ENCODE measurements at places on chromosomes 16 and 17.

- no peak for DNase-seq
These were observed 613.7 kb downstream of the TMEM114 start for GRCh38 chr16:7976563-7976962.

DNA sequence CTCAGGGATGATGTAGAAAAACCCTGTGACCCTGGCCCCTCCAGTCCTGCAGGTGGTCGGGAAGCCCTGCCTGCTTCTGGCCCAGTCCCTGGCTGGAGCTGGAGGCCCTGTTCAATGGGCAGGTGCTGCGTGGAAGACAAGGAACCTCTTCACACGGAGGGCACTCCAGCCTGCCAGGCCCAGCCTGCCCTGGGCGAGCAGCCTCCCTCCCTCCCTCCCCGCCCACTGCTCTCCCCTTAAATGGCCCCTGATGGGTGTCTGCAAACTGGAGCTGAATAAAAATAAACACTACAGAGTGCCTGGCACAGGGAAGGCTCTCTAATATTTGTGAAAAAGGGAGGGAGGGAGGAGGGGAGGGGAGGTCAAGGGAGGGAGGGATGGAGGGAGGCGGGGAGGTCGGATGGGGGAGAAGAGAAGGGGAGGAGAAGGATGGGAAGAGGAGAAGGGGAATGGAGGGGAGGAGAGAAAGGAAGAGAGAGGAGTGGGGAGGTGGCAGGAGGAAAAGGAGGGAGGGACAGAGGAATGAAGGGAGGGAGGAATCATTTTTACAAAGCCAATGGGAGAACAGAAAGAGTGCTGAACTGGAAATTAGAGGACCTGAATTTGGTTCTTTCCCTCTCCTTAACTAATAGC lies 222.8 kb upstream of the TNRC6C start:
- DNase-seq: no peak

DNA sequence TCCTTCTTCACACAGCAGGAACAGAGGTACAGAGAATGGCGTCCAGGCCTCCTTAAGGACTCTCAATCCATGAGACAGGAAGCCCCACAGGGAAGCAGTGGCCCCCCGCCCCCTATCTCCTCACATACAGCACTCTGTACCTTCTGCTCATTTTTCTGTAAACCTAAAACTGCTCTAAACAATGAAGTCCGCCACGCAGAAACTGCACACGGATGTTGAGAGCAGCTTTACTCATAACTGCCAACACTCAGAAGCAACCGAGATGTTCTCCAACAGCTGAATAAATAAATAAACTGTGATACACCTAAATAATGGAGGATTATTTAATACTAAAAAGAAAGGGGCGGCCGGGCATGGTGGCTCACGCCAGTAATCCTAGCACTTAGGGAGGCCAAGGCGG lies 9.9 kb downstream of the TBC1D16 start:
- DNase-seq: no peak

GRCh38 chr17:57971572-57971971 lies 16.4 kb upstream of the CUEDC1 start:
- DNase-seq: no peak

GRCh38 chr16:17353561-17353960 lies 117.2 kb downstream of the XYLT1 start:
- DNase-seq: no peak

DNA sequence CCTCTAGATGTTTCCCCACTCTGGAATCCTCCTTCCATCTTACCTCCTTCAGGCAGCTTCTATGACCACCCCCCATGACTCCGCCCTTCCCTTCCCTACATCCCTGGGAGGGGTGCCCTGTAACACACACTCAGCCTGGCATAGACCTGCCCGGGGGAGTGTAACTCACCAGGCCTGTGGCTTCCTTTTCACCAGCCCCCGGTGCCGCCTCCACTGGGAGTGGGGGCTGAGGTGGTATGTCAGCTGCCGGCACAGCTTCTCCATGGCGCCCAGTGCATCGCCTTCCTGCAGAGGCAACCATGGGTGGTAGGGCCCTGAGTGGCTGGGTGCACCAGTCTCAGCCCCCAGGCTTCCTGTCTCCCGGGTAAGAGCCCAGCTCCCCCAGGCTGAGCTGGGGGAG lies 32.3 kb downstream of the TRPV2 start:
- no peak for DNase-seq

DNA sequence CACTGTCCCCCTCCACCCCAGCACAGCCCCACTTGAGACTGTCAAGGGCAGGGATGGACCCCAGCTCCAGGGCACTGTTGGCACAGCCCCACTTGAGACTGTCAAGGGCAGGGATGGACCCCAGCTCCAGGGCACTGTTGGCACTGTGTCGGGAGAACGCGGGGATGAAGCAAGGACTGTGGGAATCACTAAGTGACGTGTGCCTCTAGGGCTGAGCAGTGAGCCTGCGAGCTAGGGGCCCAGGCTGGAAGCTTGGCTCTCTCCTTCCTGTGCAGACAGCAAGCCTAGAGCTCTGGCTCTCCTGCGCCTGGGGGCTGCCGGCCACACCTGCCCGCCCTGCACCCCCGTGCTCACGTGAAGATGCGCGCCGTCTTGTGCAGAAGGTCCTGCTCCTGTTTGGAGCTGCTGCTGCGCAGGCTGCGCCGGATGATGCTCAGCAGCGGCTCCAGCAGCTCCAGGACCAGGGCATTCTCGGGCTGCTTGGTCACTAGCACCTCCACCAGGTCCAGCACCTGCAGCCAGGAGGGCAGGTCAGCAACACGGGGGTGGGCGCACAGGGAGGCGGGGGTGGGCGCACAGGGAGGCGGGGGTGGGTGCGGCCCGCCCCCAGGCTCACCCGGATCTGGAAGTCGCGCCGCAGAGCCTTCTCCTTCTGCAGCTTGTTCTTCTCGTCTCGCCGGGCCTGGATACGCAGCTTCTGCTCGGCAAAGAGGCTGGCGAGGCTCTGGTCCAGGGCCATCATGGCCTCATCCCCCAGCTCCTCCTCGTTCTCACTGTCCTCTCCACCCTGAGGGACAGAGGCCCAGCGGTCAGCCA lies 10.8 kb downstream of the MYBBP1A start:
- DNase-seq: no peak

- DNase-seq: no peak
These were observed 14.2 kb downstream of the ATXN1L start for GRCh38 chr16:71859762-71860521.

GRCh38 chr16:71927383-71927782 lies 32.1 kb downstream of the IST1 start:
- peak; percentile 83 for DNase-seq

- no peak for DNase-seq
These were observed 414.4 kb downstream of the UTP18 start for GRCh38 chr17:51674579-51675255.

DNA sequence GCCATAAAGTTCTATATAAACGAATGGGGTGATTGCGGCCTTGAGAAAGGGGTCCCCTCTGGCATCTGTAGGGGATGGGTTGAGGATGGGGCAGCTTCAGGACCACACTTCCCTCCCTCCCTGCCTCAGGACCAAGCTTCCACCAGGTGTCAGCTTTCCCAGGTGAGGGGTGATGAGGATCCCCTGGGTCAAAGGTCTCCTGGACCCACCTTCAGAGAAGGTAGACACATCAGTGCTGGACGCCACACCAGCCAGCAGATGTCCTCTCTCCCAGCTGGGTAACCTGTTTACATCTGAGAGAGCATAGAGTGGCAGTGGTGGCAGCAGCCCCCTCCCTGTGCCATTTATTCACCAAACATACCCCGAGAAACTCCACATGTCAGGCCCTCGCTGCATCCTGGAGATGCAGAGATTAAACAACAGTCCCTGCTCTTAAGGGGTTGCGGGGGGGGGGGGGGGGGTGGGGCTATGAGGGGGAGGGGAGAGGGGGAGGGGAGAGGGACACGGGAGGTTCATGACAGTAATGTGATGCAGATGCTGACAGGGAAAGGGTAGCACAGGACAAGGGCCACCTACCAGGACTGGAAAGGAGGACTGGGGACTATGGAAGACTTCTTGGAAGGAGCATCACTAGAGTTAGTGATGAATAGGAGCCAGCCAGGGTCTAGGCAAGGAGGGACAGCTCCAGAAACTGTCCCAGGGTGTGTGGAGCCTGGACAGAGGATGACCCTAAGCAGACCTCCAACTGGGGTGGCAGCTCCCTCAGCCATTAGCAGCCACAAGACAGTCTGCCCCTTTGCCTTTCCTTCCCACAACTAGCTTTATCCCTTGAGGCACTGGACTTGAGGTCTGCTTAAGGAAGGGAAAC lies 5.0 kb downstream of the PROCA1 start:
- DNase-seq: no peak

- DNase-seq: no peak
These were observed 15.4 kb upstream of the NLRC3 start for GRCh38 chr16:3592559-3592958.

DNA sequence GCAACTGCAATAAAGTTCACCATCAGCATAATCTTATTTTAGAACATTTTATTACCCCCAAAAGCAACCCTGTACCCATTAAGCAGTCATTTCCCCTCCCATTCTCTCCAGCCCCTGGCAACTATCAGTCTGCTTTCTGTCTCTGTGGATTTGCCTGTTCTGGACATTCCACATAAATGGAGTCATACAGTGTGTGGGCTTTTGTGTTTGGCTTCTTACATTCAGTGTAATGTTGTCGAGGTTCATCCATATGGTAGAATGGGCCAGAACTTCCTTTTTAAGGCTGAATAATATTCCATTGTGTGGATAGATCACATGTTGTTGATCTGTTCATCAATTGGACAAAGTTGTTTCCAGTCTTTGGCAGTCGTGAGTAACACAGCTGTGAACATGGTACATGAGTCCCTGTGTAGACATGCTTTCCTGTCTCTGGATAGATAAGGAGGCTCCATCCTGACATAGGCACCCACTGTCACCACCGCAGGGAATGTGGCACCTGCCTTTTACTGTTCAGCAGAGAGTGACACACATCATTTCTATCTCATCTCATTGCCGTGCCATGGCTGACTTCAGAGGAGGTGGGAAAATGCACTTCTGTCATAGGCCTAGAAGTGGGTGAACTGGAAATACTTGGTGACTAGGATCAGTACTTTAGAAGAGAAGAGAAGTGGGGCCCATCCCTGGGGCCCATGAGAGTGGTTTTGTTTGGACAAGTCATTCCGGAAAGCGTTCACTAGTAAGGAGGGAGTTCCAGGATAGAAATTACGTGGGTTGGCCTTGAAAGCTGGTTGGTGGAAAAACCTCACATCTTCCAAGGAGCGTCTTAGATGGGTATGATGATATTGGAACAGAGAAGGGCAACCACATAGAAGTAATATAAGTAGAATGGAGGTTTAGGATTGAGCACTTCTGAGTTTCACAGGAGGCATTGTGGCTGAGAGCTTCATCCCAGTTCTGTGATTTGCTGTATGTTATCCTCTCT lies 25.8 kb downstream of the EPN2 start:
- DNase-seq: no peak

GRCh38 chr17:79276821-79277220 lies 202.2 kb downstream of the ENGASE start:
- no peak for DNase-seq

DNA sequence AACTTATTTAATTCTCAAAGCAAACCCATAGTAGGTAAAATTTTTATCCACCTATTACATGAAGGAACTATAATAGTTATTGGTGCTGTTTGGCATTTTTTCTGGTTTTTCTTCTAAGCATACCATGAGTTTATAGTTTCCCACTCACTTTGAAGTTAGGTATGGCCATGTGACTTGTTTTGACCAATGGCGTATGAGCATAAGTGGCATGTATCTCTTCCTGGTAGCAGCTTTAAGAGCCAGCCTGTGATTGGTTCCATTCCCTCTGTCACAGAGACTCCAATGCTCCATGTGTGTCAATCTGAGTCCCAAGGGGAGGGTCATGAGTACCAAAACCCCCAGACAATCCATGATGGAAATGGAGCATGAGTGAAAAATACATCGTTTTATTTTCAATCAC lies 282.9 kb upstream of the N4BP1 start:
- no peak for DNase-seq

DNA sequence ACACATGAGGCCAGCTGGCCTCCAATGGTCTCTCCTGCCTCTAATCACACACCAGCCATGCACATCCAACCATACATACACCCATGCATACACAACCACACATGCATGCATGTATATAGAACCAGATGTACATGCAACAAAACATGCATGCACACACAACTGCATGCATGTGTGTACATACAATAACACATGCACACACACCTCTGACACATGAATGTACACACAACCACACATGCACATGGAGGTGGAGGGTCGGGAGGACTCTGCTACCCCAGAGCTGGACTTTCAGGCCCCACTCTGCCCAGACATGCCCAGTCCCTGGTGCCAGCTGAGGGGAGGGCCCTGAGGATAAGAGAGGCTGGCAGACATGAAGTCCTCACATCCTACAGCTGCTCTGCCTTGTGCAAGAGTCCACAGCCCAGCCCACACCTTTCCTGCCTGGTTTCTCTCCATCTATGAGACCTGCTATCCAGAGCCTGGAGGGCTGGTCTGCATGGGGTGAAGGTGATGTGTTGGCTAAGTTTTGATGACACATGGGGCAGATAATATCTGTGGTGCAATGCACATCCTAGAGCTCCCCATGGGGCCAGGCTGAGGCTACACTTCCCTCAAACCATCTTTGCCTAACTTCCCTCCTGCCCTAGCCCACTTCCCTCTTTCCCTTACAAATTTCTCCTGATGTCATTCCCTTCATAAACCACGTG lies 50.9 kb upstream of the SDK2 start:
- no peak for DNase-seq

DNA sequence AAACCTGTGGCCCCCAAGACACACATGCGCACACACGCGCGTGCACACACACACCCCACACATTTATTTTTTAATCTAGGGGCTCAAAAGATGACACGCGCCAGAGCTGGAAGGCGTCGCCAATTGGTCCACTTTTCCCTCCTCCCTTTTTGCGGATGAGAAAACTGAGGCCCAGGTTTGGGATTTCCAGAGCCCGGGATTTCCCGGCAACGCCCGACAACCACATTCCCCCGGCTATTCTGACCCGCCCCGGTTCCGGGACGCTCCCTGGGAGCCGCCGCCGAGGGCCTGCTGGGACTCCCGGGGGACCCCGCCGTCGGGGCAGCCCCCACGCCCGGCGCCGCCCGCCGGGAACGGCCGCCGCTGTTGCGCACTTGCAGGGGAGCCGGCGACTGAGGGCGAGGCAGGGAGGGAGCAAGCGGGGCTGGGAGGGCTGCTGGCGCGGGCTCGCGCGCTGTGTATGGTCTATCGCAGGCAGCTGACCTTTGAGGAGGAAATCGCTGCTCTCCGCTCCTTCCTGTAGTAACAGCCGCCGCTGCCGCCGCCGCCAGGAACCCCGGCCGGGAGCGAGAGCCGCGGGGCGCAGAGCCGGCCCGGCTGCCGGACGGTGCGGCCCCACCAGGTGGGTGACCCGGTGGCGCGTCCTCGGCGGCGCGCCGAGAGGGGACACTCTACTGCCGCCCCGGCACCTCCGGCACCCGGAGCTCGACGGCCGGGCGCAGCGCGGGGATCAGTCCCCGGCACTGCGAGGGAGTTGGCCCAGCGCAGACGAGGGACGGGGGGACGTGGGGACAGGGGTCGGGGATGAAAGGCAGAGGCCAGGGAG lies at the start of gene STAT5A:
STAT5A (plus strand) TSS at position 522 of the 826 bp plus-strand sequence. CDS start 914 bp downstream, outside the sequence.
- peak; percentile 91 for DNase-seq

- no peak for DNase-seq
These were observed 71.0 kb downstream of the MSI2 start for GRCh38 chr17:57327176-57327970.

Measured in AG08395 (cell line).